ENCODE measurements at places on chromosomes 2 and 18.

GRCh38 chr18:79222790-79223189 is 153.6 kb downstream of the ATP9B start:
- no peak for DNase-seq

DNA sequence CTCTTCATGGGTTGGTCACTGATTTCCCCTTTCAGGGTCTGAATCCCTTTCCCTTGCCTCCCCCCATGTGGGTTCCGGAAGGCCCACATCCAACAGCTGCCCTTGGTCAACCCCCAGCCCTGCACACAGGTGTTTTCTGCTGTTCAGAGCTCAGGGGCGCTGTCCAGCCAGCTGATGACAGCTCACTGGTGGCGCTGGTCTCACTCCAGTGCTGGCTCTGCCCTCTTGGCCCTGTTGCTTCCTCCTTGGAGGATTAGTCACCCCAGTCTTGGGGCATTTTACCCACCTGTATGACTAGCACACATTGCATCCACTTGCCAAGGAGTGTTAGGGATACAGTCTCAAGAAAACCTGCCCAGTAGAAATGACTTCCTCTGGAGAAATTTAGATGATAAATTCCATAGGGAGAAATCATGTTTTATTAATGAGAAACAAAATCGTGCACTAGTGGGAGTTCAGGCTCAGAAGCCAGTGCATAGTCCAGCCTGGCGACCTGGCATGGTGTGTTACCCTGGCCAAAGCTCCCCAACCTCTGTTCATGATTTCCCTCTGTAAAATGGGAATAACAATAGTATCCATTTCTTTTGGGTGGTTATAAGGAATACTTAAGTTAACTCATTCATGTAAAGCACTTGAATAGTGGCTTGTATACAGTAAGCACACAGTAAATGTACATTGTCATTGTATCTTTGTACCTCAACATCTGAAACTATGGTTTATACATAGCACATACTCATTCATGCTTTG is 21.6 kb downstream of the CRIM1 start:
- no peak for DNase-seq

DNA sequence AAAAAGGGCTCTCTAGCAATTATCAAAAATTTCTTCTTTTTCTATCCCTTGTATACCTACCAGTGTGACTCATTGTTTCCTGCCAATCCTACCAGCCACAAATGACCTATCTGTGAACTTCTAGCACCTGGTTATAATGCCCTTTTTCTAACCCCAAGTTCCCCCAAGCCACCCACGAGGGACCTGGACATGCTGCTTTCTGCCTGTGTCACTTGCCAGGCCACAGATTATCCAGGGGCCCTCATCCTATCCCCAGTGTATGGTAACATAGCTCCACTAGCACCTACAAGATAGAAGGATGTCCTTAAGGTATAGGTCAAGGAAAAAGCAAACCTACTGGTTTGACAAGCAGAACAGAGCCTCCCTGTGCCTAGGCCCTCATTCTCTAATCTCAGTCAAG is 26.8 kb downstream of the AAK1 start:
- DNase-seq: no peak

DNA sequence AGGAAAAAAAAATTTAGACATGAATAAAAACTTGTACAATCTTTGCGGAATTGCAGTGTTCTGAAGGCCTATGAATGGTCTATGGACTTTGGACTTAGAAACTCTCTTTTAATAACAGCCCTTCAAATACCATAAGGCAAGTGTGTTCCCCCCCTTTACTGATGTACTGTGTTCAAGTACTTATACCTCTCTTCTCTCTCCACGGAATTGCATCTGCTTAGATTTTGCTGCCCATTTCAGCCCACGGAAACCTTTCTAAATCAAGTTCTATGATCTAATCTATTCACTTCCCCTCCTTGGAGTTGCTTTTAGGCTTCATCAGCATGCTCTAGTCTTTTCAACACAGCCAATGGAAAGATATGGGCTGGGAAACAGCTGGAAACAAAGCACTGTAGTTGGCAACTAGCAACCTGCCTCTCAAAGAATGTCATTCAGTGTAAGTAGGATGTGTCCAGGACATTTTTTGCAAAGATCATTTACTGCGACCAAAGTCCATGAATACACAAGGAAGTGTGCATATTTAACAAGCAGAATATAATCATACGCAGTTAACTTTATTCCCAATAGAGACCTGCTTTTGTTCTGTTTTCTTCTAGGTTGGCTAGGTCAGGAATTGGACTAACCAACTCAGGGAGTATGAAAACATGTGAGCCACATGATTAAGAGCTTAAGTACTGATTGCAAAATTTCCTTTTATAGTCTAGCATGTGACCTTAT is 58.0 kb downstream of the SLC40A1 start:
- peak; percentile 25 for DNase-seq

- no peak for DNase-seq
These were observed 85.4 kb upstream of the LINC00305 start for GRCh38 chr18:64234321-64234720.

DNA sequence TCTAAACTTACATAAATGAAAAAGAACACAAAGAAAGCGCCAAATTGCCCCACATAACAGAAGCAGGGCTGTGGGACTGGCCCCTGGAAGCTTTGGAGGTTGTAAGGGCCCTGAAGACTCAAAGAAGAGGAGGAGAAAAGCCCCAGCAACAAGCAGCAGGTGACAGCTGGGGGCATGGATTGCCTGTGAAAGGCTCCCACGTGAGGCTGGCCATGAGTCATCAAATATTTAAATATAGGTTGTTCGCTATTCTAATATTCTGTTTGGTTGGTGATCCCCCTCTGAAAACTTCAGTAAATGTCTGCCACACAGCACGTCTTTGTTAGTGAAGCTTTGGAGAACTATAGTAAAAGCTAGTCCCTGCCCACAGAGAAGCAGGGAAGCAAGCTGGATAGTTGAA is 132.4 kb downstream of the MREG start:
- DNase-seq: no peak

- DNase-seq: no peak
These were observed 119.5 kb downstream of the COL6A3 start for GRCh38 chr2:237294460-237294859.

DNA sequence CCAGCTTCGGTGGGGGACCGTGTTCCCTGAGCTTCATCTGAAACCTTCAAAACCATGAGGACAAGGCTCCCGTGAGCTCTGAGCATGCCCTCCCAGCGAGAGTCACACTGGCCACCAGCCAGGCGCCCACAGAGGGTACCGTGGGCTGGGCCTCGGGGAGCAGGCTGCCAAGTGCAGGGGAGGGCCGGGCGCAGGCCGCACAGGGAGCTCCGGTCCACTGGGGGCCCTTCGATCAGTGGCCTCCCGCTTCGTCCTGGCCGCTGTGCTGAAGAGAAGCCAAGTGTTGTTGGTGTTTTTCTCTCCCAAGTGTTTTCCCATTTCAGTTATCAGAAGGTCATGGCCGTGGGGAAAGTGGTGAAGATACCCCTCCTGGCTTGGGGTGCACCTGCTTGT is 144.4 kb downstream of the PTGR3 start:
- no peak for DNase-seq

DNA sequence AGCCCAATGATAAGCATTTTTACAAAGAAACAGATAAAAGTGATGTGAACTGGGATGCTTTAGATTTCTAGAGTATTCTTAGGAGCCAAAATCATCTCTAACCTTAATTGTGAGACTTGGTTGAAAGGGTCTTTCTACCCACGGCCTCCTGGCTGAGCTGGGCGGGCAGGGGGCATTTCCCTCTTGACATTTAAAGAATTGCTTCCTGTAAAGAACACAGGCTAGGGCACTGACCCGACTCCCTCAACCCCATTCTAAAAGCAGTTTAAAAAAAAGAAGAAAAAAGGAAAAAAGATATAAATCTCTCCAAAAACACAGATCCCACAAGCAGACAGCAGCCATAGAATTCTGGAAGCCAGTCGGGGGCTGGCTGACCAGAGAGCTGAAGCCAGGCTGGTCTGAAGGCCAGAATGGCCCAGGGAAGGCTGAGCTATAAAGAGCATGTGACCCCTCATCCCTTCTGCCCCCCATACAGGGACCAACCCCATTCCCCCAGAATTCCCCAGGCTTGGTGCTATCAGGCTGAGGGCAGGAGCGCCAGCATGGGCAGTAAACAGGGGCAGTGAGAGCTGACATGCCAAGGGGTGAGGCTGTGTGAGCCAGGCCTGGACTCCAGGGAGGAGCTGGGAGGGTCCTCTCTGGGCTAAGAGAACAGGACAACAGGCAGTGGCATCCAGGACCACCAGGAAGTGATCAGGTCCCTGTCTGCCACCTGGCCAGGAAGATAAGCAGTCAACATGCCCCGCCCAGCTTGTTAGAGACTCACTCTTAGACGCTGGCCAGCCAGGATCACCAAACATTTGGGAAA is 188.5 kb downstream of the HDAC4 start:
- no peak for DNase-seq

DNA sequence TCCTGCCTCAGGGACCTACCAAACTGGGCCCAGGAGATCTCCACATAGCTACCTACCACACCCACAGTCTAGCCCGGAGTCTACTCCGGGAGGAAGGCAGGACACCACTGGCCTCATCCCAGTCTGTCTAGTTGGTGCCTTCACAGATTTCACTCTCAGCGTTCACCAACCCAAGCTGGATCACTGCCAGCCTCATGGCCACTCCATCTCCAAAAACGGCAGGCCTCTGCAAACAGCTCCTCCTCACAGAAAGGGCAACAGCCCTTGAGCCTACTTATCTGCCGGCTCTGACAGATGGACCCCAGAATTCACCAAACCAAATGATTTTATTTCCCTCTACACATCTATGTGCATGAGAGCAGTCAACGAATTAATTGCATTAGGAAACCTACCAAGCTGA is 61.3 kb downstream of the NCKAP5 start:
- DNase-seq: no peak

DNA sequence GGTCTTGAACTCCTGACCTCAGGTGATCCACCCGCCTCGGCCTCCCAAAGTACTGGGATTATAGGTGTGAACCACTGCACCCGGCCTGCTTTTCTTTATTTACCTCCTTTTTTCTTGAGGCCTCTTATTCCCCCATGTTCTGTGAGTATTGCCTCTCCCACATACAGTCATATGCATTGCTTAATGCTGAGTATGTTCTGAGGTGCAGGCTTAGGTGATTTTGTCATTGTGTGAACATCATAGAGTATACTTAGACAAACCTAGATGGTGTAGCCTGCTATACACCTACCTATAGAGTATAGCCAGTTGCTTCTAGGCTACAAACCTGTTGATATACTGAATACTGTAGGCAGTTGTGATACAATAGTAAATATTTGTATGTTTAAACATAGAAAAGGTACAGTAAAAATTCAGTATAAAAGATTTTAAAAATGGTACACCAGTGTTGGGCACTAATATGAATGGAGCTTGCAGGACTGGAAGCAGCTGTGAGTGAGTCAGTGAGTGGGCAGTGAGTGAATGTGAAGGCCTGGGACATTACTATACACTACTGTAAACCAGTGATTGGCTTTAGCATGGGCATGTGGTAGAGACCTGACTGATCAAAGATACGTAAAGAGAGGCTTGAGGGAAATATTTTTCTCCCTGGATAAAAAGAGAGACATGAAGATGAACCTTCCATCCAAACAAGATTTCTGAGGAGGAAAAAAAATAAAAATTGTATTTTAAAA is 17.6 kb downstream of the SLC39A10 start:
- DNase-seq: peak; percentile 37

GRCh38 chr2:202109737-202110184 is 36.7 kb downstream of the KIAA2012 start:
- peak; percentile 32 for DNase-seq

DNA sequence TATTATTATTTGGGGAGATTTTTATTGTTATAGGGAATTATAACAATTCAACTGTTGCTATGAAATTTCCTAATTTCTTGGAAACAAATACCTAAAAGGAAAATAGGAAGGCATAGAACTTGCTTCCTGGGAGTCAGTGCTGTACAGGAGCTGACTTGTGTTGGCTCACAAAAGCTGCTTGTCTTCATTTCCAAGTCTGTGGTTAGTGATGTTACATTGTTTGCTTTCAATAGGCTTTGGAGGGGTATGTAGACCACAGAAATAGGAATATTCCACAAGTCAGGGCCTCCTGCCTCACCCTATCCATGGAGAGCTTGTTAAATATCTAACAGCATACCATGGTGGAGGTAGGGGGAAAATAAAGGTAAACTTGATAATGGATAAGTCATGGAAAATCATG is 688.9 kb upstream of the FAM98A start:
- DNase-seq: no peak

GRCh38 chr2:173963323-173963816 is 1.8 kb downstream of the SP3 start:
- DNase-seq: peak; percentile 83

GRCh38 chr2:59029058-59029457 is 787.9 kb upstream of the FANCL start:
- no peak for DNase-seq

GRCh38 chr18:23324056-23324811 is 128.9 kb upstream of the RIOK3 start:
- no peak for DNase-seq

DNA sequence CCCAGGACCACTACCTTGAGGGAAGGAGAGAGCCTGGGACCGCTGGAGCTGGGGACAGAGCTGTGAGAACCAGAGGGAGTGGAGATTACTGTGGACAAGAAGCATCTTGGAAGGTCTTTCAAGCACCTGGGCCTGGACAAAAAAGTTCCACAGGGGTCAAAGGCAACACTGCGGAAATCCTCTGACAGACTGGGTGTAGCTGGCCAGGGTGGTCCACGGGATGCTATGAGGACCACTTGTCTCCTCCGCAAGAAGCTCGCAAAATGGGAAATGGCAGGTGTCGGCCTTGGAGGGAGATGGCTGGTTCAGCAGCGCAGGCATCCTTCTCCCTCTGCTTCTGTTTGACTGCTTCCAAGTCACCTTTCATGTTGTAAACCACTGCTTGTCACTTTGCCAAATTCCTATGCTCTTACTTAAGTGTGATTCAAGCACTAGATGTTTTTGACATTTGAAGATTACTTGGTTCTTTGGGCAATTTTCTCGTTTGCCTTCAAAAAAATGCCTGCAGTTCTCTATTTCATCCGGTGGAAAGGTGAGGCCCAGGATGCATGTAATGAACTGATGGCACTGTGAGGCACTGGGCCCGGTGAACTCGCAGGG is 27.7 kb downstream of the KLHL29 start:
- peak; percentile 75 for DNase-seq

GRCh38 chr2:219168526-219168925 is 1.3 kb downstream of the SLC23A3 start:
- no peak for DNase-seq

DNA sequence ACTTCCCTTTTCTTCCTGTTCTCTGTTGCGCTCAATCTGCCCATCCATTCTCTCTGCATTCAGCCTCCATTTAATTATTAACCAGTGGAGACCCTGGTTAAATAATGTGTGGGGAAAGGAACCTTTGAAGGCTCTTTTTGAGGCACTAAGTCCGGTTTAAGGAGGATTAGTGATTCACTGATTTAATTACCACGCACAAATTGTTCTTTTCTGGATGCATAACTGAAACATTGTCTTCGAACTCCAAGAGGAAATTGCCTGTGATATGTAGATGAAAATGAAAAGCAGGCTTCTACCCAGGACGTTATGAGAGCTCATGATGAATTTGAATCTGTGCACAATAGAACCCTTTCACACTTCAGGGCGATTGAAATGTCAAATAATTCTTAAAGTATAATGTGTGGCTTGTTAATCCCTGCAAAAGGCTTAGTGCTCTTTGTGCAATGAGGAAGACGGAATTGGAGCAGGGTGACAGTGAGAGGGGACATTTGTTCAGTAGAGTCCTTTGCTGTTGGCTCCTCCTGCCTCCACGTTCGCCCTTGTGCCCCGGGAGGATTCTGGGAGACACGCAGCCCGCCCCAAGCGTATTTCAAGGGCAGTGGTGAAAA is 51.1 kb upstream of the ZNF236 start:
- no peak for DNase-seq
